ENCODE measurements at places on chromosomes 7 and 10.

GRCh38 chr7:84247591-84247990 lies 53.0 kb upstream of the SEMA3A start:
- DNase-seq: no peak

DNA sequence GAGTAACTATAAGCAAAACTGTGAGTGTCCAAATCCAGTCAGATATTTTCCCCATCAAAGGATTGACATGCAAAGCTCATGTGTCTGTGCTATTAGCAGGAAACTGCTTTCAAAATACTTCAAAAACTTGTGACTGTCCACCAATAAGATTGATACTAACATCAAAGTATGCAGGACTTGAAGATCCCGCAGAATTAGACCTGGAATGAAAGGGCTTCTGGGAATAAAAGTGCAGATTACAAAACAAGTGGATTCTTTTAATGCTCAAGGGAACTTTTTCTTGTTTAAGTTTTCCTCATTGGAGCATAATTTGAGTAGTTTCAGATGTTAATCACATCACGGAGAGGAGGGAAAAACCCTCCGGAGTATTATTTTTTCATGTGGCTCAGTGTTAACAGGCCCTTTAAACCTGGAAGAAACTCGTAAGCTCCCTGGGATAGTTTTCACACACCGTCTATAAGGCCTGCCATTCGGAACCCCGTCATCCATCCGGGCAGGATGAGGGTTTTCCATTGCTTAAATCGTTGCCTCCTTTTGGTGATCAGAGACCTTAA lies 33.9 kb upstream of the MKX start:
- DNase-seq: no peak

DNA sequence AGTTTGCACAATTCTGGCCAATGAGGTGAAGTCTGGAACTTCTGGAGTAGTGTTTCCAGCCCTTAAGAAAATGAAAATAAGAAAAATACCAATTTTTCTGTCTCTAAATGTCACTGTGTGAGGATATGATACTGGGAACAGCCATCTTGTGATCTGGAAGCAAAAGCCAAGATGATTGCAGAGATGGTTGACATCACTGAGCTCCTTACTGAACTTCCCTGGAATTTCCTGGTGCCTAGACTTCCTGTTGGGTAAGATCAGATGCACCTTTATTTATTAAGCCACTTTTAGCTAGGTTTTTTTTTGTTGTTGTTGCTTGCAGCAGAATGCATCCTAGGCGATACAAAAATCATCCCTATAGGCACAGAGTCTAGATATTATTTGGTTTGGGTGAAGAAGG lies 27.3 kb upstream of the INHBA start:
- no peak for DNase-seq

GRCh38 chr7:149870701-149871483 lies 2.9 kb upstream of the ATP6V0E2 start:
- no peak for DNase-seq

DNA sequence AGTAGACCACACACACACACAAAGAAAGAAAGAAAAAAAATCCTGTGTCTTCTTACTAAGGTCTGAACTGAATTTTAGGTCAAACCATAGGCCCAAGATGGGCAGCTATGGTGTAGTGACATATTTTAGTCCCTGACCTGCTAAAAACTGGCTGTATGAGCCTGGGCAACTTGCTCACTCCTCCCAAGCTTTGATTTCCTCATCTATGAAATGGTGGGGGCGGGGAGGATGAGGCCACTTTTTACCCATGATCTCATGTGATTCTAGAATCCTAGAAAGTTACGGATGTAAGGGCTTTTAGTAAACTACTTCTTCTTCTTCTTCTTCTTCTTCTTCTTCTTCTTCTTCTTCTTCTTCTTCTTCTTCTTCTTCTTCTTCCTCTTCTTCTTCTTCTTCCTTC lies 6.1 kb upstream of the CCL24 start:
- no peak for DNase-seq

DNA sequence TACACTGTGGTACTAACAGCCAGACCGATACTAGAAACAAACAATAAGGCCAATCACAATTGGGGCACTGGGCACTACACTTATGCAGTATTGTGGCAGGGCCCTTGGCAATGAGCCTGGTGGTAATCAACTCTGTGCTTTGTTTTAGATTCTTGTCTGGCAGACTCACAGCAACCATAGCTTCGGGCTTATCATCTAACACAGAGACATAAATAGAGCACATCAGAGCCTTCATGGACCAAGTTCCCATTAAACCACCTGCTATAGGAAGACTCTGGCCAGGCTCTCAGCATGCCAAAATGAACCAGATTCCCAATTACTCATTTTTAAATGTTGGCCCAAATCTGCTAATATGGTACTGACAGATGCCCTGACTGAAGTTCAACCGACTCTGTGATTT lies 218.6 kb downstream of the DGKI start:
- DNase-seq: no peak

GRCh38 chr7:76149847-76150691 lies 51.6 kb upstream of the SRRM3 start:
- DNase-seq: no peak

DNA sequence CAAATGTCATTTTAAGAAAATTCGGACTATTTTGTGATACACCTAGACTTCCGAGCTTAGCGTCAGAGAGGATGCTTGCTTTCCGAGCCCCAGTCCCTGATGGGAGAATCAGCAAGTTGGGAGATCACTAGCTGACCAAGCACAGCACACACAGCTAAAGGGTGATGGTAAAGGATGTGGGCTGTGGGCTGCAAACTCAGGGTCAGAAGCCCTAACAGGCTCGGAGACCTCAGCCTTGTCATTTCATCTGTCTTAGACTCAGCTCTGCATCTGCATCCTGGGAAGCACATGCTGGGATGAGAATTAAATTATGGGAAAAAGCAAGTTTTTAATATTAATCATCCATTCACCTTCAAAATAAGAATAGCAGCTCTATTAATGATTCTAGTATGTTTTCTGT lies 3.3 kb downstream of the CUBN start:
- DNase-seq: no peak

DNA sequence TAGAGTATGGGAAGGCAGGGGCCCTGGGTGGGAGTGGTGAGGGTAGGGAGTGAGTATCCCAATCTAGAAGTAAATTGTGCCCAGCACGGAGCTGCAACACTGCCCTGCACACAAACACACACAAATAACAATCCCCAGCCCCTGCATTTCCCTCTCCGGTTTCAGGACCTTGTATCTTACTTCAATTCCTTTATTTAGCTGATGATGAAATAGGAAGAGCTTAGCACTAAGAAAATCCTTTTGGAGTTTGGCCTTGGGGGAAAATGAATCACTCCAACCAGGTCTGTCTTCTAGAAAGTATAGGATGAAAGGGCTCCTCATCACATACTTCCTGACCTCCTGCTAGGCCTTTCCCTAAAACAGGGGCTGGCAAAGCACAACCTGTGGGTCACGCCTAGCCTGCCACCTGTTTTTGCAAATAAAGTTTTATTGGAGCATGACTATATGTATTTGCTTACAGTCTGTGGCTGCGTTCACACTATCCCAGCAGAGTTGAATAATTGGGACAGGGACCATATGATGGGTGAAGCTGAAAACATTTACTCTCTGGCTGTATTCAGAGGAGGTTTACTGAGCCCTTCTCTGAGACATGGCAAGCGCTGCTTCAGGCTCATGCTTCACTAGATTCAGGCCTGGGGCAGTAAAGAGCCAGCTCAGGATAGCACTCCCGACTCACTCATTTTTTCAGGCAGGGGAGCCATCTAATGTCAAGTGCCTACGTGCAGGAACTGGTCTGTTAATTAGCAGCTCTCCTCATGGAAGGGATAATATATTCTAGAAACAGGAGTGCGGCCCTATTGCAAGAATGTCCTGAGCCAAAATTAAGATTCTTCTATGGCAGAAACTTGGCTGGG lies 111.0 kb downstream of the EGFR start:
- DNase-seq: no peak

GRCh38 chr10:47054974-47055373 lies 143.7 kb downstream of the PTPN20 start:
- DNase-seq: no peak

GRCh38 chr7:112081778-112082177 lies 124.4 kb downstream of the DOCK4 start:
- DNase-seq: no peak

DNA sequence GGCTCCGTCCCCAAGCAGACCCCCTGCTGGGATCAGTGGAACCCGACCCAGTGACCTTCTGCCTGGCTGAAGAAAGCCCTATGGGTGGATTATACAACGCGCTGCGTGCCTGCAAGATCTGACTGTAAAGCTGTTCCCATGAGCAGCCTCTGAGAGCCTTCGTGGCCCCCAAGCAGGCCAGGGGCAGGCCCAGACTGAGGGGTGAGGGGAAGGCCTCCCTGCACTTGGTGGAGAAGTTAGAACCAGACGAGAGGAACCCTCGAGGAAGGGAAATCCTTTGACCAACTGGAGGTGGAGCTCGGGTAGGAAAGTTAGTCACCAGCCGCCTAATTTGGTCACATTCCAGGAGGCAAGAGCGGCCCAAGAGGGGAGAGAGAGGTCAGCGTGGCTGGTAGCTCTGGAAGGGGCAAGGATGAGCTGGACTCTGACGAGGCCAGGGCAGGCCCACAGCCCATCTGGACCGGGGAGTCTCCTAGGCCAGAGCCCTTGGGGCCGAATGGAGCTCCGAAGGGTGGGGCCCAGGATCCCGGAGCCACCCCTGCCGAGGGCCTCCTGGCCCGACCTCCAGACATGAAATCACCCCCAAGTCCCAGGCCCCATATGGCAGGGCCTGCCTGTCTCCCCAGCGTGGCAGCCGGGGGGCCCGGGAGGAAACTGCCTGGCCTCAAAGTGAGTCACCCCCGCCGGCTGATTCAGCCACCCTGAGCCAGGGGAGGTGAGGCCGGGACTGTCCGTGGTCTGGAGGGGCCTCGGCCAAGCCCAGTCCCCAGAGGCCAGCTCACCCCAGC lies 23.3 kb upstream of the PDGFA start:
- DNase-seq: no peak
